ENCODE measurements at places on chromosomes 2 and 18.

GRCh38 chr2:230269715-230270114, 44.2 kb downstream of the SP140 start:
- DNase-seq = no peak

DNA sequence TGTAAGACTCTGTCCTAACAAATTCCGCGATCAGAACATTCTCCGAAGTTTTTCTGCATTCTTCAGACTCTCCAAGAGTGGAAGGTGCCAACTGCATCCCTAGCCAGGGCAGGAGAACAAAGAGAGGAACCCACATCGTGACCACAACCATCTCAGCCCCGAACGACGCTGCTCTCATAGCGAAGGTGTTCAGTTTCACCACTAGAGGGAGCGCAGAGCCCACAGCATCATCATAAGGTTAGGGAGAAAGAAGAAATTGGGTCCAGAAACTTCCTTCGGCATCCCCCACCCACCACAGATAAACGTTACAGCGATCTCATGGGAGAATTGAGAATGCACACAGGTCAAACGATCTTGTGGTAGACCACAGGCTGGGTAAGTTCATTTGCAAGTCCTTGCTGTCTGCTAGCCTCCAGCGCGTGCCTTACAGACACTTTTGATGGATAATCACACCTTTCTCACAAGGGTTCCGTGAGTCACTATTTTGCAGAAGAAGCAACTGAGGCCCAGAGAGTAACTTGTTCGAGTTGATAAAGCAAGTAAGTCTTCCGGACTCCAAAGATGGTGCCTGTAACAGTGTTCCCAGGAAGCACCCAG, 53.7 kb upstream of the ARL4C start:
- DNase-seq = peak; percentile 35

DNA sequence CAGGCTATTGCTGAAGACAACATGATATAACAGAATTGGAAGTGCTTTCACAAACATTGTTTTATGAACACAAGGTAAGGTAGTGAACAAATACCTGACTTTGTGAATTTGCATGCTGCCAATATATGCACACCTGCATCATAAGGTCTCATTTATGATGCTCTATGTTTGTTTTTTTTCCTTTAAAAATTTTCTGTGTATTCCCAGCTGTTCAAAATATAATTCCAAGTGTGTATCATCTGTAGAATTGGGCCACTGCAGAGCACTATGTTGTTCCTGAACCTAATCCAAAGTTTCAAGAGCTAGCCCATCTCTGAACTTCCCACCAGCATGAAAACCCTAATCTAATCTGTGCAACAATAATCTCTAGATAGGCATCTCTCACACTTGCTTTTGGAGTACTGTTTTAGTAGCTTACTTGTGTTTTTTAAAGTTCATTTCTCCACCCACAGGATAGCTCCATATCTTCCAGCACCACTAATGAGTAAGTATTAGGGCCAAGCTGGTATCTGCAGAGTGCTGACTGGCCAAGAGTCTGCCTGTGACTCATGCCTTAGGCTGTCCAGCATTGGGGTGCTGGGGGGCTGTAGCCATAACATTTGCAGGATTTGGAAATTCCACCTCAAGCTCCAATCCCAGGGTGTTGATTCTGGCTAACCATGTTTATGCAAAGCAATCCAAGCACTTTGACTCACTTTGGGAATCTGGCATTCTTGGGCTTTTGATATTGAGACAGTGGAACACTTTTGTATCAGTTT, 208.2 kb upstream of the REV1 start:
- DNase-seq = no peak

GRCh38 chr2:70580352-70580751, 26.7 kb upstream of the TGFA start:
- DNase-seq = no peak

DNA sequence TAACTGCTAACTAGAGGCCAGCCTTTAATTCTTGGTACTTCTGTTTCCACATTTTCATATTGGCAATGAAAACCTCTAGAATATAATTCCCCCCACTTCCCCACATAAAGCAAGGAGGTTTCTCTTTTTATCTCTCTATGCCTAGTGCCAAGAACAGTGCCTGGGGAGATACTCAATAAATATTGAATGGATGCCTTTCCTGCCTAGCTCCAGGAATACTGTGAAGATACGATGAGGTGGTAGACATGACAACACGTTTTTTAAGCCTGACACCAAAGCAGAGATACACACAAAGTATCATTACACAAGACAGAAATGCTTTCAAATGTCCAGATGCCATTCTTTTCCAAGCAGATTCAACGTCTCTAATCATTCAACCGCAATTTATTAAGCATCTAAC, 535.5 kb downstream of the XIRP2 start:
- no peak for DNase-seq

DNA sequence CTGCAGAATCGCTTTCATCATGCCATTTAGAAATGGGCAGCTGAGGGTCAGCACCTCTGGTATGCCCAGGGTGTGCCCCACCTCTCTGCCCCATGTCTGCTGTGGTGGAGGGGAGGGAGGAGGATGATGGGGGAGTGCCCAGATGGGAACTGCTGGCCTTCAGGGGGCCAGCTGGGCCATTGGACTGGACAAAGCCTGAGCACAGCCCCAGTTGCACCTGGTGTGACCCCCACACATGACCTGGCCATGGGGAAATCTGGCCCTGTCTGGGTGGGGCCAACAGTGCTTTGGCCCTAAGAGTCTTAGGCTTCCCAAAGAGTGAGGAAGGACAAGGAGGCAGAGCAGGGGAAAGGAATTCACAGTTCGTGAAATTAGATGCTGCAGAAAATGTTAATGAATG, 44.1 kb downstream of the CTIF start:
- no peak for DNase-seq

GRCh38 chr2:129812071-129812470, 167.4 kb upstream of the RAB6C start:
- no peak for DNase-seq

DNA sequence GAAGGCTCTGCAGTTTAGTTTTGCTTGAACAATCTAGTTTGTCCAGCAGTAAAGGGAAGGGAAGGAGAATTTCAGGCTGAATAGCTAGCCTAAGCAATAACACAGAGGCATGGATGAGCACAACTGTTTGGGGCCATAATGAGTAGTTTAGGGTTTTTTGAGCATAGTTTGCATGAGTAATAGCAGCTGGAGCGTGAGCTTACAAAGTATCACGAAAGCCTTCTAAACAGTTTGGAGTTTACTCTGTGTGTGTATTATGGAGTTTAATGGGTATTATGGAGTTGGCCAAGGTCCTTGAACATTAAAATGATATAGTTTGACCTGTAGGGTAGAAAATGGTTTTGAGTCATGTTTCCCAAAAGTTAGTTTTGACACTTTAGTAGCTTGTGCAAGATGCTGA, 782.3 kb downstream of the ERBB4 start:
- no peak for DNase-seq

- no peak for DNase-seq
Measured at GRCh38 chr2:158969715-158970240, 1.3 kb downstream of the TANC1 start.

GRCh38 chr2:96832408-96832753, 11.4 kb downstream of the ANKRD23 start:
- no peak for DNase-seq

GRCh38 chr2:175999283-175999819, 2.7 kb downstream of the LNPK start:
- DNase-seq = no peak

DNA sequence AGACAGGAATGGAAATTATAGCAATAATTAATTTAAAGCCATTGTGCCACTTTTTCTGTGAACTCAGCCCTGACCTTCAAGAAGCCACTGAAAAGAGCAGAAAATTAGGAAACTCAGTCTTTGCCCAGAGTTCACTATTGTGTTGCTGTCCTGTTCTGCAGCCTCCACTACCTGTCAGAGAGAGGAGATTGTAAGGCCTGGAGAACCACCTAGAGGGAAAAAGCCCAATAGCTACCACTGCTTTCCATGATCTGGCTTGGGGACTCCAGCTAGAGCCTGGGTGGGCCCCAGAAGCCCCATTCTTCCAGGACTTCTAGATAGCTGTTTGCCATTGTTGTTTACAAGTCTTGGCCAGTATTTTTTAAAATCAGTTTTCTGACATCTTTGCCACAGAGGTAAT, 176.1 kb upstream of the KLF7 start:
- DNase-seq = no peak

GRCh38 chr2:239369631-239370161, 31.1 kb downstream of the HDAC4 start:
- peak; percentile 69 for DNase-seq

DNA sequence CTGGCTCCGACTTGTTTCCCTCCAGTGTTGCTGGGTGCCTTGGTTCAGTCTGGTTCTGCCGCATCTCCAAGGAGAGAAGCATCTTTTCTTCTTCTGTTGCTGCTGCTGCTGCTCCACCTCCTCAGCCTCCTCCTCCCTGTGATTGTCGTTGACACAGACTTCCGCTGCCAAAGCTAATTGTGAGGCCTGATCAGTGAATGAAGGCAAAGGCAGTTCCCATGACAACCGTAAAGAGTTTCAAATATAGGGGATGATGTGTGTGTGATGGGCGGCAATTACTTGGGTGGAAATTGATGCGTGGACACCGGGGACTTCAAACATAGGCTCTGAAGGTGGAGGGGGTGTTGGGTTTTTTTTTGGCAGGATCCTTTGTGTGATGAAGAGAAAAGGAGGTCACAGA, 13.7 kb downstream of the TET3 start:
- DNase-seq = no peak

DNA sequence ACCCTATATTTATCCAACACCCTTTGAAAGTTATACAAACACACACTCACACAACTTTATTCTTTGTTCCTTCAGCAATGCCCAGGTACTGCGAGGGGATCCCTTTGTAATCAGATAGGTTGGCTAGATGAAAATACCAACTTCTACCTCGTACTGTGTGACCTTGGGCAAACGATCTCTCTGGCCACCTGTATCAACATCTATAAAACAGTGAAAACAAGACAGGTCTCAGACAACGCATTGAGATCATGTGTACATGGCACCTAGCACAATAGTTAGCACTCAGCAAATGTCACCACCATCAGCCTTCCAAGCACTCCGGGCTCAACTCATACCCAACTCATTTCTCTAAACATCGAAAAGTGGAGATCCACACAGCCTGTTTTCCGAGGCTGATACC, 118.4 kb upstream of the PPP1CB start:
- DNase-seq = no peak

DNA sequence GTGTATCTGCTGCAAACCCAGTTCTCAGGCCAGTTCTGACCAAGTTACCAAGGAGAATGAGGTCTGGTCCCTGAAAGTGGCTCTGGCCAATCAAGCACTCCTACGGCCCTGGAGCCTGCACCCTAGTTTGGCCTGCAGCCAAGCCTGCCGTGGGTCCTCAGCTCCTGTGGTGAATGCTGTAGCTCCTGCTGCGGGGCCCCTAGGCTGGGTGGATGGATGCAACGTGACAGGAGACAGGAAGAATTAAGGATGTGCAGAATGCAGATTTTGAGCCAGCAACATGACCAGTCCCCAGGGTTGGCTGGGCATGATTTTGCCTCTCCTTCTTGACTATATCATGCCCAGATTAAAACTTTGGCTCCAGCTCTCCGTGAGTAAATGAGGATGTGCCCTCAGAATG, 97.2 kb downstream of the SMAD7 start:
- DNase-seq = no peak

DNA sequence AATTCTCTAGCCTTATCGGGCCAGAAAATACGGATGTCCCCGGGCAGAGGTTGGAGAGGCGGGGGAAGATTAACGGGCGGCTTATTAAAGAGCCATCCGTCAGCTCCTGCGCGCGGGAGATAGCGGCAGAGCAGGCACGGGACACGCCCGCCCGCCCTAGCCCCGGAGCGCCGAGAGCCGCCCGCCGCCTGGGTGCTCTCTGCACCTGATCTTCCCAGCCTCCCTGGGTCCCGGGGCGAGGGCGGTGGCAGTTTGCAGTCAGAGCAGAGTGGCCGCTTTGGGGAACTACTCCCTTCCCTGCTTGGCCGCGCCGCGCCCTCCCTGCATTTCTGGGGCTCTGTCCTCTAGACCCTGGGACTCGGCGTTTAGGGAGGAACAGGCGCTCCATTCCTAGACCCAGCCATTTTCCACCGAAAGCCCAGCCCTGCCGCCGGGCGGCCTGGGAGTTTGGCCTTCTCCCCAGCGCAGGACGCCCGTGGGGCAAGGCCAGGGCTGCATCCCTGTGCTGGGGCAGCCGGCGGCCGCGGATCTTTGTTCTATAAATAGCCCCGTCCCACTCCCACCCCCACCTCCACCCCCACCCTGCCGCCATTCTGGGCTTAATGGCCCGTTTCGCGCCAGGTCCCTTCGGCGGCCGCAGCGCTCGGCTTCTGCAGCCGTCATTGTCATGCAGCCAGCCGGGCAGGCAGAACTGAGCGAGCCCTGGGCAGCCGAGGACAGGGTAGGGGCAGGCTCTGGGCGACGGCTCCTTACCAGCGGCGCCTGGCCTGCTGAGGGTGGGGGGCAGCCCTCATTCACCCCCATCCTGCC, 6.6 kb downstream of the GAD1 start:
- DNase-seq = no peak

GRCh38 chr2:213932-214693, 49.7 kb downstream of the SH3YL1 start:
- DNase-seq = no peak

GRCh38 chr2:158893026-158893425, 75.4 kb upstream of the TANC1 start:
- no peak for DNase-seq

- no peak for DNase-seq
Measured at GRCh38 chr2:70960833-70961647, 17.4 kb upstream of the ANKRD53 start.

DNA sequence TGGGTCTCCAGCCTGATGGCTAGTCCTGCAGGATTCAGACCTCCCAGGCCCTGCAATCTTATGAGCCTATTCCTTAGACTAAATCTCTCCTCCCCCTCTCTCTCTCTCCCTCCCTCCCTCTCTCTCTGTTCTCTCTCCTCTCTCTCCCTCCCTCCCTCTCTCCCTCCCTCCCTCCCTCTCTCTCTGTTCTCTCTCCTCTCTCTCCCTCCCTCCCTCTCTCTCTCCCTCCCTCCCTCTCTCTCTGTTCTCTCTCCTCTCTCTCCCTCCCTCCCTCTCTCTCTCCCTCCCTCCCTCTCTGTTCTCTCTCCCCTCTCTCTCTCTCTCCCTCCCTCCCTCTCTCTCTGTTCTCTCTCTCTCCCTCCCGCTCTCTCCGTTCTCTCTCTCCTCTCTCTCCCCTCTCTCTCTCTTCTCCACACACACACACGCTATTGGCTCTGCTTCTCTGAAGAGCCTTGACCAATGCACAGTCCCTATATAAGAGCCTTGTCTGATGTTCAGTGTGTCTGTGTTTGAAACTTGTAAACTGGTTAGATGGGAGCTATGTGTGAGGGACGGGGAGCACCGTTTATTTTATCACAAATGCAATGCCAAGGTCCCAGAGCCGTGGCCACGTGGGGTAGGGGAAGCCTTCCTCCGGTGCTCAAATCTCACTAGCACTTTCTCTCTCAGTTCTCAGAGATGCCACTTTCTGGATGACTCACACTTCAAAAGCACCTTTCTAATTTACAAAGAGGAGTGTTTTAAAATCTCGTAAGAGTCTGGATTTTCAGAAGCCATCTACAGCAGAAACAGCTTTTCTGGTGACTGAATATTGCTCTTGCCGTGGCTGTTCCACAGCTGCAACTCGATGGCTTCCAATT, 9.4 kb upstream of the PRLH start:
- DNase-seq = peak; percentile 47

GRCh38 chr2:240295256-240296103, 140.0 kb upstream of the GPC1 start:
- DNase-seq = no peak

- DNase-seq = no peak
Measured at GRCh38 chr2:120820263-120820952, 84.7 kb downstream of the GLI2 start.

GRCh38 chr2:172488556-172488955, 61.2 kb downstream of the ITGA6 start:
- DNase-seq = no peak

Measured in GM18507 (cell line).